ENCODE measurements at places on chromosomes 6 and 20. TPM values are rescaled to one million over a fixed set of nuclear protein-coding genes. Genes with fewer than 3 reads are reported as not detected.

The ENPP3 gene
- total RNA-seq = under 0.01 TPM

The POM121L2 gene
- total RNA-seq = not detected

The RCAN2 gene
- 1.9 TPM for total RNA-seq

The VSTM2L gene
- 0.32 TPM for total RNA-seq

The EGFL8 gene
- total RNA-seq = 0.97 TPM

The HLA-DPA1 gene
- total RNA-seq = 0.97 TPM

The MCCD1 gene
- not detected for total RNA-seq

The GTSF1L gene
- not detected for total RNA-seq

The SLC2A10 gene
- total RNA-seq = 45.4 TPM

The OR2H2 gene
- total RNA-seq = not detected

The GUCA1A gene
- not detected for total RNA-seq

The SPAG4 gene
- 8.1 TPM for total RNA-seq

The HLA-DQA2 gene
- not detected for total RNA-seq

The RBBP8NL gene
- total RNA-seq = not detected

The C6orf163 gene
- 2.9 TPM for total RNA-seq

The HFE gene
- 15.5 TPM for total RNA-seq

The SNAP25 gene
- total RNA-seq = 8.6 TPM

The NKX2-2 gene
- not detected for total RNA-seq

The PPP1R3G gene
- total RNA-seq = 1.3 TPM

The SGK2 gene
- 0.64 TPM for total RNA-seq

The MYL9 gene
- 195 TPM for total RNA-seq

The RALGAPA2 gene
- 5.6 TPM for total RNA-seq

The LAMP5 gene
- not detected for total RNA-seq

The SYCP2L gene
- not detected for total RNA-seq

The BPIFB1 gene
- not detected for total RNA-seq

The PAQR8 gene
- 3.2 TPM for total RNA-seq

The AGER gene
- 0.86 TPM for total RNA-seq

The TTBK1 gene
- total RNA-seq = not detected

The CCM2L gene
- total RNA-seq = not detected

The MOG gene
- total RNA-seq = not detected

The RBM38 gene
- total RNA-seq = 8.2 TPM

The RIPPLY2 gene
- total RNA-seq = not detected

The GNL1 gene
- total RNA-seq = 50.3 TPM

The ELOVL4 gene
- 9.1 TPM for total RNA-seq

The SMPD2 gene
- total RNA-seq = 7.3 TPM

The ANKRD6 gene
- total RNA-seq = 1.3 TPM

The CLPSL2 gene
- total RNA-seq = not detected

The BACH2 gene
- 0.64 TPM for total RNA-seq

The BPIFA1 gene
- total RNA-seq = not detected

The CASS4 gene
- 3.5 TPM for total RNA-seq

The CD24 gene
- total RNA-seq = 1.3 TPM

The NMBR gene
- total RNA-seq = not detected

The ISM1 gene
- 0.64 TPM for total RNA-seq

The CST5 gene
- total RNA-seq = not detected

The LRRN4 gene
- total RNA-seq = under 0.01 TPM

The AVP gene
- total RNA-seq = not detected

The C2 gene
- total RNA-seq = 1.3 TPM

The TGM2 gene
- 2,020 TPM for total RNA-seq

The TINAG gene
- not detected for total RNA-seq

The SNX14 gene
- 151 TPM for total RNA-seq

The PPP1R16B gene
- not detected for total RNA-seq

The CCDC28A gene
- total RNA-seq = 13.4 TPM

The EFCAB8 gene
- total RNA-seq = 0.32 TPM

The EDN3 gene
- not detected for total RNA-seq

All from fibroblast of villous mesenchyme (primary cell).